ENCODE measurements at places on chromosomes 3 and 15. TPM values are rescaled to one million over a fixed set of nuclear protein-coding genes. Genes with fewer than 3 reads are reported as not detected.

Gene RBP2
- not detected for total RNA-seq

DNA sequence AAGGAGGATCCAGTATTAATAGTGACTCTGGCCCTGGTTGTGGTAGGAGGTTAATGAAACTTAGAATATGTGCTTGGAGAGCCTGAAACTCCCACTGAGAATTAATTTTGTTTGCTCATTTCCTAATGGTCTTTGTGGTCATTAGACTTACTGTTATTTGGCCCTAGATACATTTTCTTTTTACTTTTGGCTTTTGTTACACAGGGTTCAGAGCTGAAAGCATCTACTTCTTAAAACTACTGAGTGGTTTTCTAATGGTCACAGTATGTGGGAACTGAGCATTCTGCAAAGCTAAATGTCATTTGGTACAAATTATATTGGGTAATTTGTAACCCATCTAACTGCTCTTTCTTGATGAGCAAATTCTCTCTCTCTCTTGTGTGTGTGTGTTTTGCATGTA, 433.4 kb upstream of the IL12A start:
- no peak overlapping the region for H3K4me3 ChIP-seq
- no peaks in the 10 kb centered on the region for H3K4me1 ChIP-seq
- no peak overlapping the region for H3K27ac ChIP-seq
- no peak for DNase-seq
- no peaks in the 10 kb centered on the region for H3K27me3 ChIP-seq

- peaks cover 25% of the 10 kb centered on the region for H3K36me3 ChIP-seq
- no peak for DNase-seq
- no peak overlapping the region for H3K27ac ChIP-seq
- no peaks in the 10 kb centered on the region for H3K27me3 ChIP-seq
- H3K4me3 ChIP-seq = no peak overlapping the region
Observed at GRCh38 chr3:170154569-170155143, 26.9 kb downstream of the PHC3 start.

- no peak overlapping the region for H3K27ac ChIP-seq
- H3K36me3 ChIP-seq = no peaks in the 10 kb centered on the region
- no peak overlapping the region for H3K4me3 ChIP-seq
- DNase-seq = no peak
Observed at GRCh38 chr3:155065537-155065936, 14.6 kb upstream of the MME start.
